ENCODE measurements at places on chromosomes 3 and 15.

DNA sequence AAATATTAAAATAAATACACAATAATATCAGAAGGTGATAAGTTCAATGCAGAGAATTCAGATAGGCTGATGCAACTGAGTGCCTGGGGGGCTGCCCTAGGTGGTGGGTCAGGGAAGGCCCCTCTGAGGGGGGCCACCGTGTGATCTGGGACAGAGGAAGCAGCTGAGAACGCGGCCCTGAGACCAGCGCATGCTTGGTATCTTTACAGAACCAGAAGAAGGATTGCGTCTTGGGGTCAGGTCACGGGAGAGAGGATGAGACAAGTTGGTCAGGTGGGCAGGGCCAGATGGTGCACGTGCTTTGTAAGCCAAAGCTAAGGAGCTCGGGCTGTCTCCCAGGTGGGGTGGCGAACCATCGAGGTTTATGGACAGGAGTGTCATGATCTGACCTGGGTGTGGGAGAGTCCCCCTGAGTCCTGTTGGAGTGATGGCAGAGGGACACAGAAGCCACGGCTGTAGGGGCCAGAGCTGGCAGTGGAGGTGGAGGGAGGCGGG lies 121.2 kb downstream of the ETFA start:
- DNase-seq = no peak

DNA sequence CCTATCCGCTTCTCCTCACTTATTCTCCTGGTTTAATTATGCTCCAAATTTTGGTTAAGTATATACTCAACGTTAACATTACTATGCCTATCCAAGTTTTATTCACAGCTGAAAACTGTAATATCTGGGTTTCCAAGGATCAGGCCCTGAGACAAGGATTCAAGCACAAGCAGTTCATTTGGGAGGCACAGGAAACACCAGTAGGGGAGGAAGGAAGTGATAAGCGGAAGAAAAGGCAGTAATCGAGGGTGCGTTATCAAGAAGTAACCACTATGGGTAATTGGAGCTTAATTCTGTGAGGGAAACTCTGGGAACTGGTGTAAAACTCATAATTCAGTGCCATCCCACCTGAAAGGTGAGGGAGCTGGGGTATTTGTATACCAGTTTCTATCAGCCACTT lies 120.3 kb downstream of the KCNAB1 start:
- no peak for DNase-seq

- DNase-seq = no peak
Measured at GRCh38 chr3:127831723-127832172, 9.4 kb upstream of the MGLL start.

DNA sequence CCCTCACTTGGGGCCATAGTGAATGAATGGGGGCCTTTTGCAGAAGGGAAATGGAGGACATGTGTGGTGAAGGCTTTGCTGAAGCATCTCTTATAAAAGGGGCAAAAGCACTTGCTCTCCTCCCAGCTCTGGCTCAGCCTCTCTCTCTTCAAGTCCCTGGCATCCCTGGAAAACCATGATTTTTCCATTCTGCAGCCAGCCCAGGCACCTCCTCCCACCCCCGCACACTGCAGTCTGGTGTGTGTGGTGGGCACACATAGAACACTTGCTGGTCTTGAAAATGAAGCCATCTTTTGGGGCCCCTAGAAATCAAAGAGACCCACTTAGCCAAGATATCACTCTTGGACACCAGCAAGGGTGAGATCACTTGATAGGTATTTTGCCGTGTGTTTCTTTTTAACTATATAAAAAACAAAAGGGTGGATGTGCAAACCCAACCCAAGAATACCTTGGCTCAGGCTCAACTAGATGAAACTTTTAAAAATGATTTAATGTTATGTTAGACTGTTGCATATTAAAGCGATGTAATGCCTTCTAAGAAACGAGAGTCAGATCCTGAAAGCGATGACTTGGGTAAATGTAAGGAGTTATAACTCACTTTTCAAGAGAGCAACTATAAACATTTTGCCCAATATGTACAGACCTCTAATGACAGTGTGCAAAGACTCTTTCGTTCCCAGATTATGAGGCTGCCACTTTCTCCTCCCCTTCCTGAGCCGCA lies 16.4 kb upstream of the ALDH1A3 start:
- DNase-seq = no peak

DNA sequence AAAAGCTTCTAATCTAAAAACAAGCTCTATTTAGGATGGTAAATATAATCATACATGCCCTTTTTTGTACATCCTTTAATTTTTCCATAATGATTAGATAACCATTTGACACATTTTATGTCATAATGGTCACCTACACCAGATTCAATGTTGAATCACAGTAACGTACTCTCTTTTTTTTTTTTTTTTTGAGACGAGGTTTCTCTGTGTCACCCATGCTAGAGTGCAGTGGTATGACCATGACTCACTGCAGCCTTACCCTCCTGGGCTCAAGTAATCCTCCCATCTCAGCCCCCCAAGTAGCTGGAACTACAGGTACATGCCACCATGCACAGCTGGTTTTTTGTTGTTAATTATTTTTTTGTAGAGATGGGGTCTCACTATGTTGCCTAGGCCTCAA lies 49.2 kb downstream of the PROS1 start:
- no peak for DNase-seq

GRCh38 chr3:172673210-172673679 lies 37.6 kb downstream of the NCEH1 start:
- DNase-seq = peak; percentile 50

- no peak for DNase-seq
Measured at GRCh38 chr3:9172851-9173321, 76.6 kb downstream of the SRGAP3 start.

DNA sequence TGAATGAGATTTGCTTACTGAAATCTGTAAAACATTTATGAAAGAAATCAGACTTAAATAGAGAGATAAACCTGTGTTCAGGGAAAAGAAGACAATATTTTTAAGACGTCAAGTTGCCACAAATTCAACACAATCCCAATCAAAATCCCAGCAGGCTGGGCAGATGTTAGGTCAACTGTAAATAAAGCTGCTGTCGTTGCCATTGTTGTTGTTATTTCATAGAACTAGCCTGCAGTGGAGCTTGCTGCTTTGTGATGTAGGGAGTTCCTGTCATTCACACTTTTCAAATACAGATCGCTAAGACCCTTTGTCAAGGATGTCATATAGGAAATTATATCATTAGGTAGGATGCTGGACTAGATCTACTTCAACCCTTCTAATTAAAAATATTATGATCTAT lies 123.1 kb downstream of the NEO1 start:
- no peak for DNase-seq

DNA sequence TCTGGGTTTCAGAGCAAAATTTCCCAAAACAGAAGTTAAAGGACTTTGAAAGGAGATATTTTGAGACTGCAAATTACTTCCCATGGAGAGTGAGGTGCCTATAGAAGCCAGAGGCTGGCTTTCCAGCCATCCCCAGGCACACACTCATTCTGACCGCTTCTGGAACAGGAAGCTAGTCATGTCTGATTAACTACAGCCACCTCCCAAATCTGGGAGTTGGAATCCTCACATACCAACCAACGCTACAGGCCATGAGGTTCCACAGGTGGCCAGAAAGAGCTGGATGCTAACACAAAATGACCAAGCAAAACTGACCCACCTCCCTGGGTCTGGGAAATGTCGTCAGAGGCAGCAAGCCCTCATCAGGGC lies 87.2 kb downstream of the SNRK start:
- DNase-seq = no peak

DNA sequence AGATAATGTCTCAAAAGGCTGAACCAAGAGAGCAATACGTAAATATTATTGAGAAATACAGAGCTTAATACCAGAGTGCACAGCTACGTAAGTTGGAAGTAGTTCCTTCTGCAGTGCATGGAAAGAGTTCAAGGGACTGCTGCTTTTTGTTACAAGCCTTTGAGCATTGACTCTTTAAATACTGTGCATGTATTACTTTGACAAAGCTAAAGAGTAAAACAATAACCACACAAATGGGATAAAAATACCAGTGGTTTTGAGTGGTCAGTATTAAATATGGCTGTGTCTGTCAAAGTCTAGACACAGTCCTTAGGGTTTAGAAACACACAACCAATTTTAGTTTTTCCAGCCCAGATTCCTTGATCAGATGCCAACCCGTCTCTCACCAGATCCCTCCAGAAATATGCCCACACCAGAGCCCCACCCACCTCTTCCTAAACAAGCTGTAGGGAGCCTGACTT lies 62.1 kb downstream of the SSR3 start:
- no peak for DNase-seq

DNA sequence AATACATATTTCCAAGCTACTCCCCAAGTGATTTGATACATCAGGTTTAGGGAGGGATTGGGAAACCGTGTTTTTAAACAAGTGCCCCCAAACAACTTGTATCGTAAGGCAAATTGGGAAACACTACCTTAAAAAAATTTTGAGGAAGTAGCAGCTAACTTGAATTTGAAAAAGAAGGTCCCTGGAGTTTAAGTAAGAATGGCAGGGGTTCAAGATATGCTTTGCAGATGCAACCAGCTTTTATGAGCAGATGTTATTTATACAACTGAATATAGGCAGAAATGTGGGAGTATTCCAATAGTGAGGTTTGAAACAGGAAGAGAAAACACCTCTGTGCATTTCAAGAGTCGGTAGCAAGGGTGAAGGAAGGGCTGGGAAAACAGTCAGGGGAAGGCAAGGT lies 139.6 kb downstream of the IL20RB start:
- no peak for DNase-seq

DNA sequence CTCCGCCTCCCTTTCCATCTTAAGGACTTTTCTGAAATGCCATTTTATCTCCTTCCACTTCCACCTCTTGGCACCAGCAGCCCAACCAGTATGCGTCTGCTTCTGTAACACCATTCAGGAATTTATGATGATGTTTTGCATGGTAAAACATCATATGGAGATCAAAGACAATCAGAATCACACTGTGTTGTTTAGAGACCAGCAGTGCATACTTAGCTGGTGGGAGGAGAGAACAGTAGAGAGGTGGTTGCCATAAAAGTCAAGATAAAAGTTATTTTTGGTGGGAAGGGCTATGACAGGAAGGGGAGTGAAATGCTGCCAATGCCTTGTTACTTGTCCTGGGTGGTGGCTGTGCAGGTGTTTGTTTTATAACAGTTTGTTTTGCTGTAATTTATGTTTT lies 268.0 kb downstream of the OPA1 start:
- DNase-seq = no peak

DNA sequence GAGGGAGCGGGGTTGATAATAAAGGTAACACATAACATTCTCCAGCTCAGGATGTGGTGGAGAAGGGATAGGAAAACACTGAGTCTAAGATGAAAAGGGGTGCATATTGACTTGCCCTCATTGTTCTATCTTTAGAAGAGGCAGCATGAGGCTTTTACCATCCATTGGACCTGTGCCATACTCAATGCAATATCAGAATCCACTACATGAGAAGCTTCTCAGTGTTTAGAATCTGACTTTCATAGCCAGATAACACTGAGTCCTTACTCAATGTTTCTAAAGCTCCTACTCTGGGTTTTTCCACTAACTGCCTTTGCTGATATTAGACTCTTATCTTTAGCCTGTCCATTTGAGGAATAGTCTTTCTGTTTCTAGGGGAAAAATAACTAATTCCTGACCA lies 24.3 kb upstream of the GADL1 start:
- DNase-seq = no peak

GRCh38 chr3:106114220-106114619 lies 245.4 kb upstream of the CBLB start:
- DNase-seq = no peak

GRCh38 chr3:108391917-108392593 lies 95.7 kb downstream of the HHLA2 start:
- no peak for DNase-seq

DNA sequence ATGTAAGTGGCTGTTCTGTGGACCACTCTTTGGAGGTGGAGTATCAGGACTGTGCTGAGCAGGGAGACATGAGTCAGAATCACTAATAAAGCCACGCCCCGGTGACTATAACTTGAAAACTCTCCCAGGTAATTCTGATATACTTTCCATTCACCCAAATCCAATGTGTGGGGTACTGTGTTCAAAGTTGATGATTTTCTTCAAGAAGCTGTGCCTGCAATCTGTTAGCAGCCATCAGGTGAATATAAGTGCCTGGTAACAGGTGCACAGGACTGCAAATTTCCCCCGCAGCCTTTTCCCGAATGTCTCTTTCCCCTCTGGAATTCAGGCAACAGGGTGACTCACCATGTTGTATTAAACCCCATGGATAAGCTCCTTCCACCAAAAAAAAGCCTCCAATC lies 17.0 kb downstream of the MAGI1 start:
- no peak for DNase-seq

DNA sequence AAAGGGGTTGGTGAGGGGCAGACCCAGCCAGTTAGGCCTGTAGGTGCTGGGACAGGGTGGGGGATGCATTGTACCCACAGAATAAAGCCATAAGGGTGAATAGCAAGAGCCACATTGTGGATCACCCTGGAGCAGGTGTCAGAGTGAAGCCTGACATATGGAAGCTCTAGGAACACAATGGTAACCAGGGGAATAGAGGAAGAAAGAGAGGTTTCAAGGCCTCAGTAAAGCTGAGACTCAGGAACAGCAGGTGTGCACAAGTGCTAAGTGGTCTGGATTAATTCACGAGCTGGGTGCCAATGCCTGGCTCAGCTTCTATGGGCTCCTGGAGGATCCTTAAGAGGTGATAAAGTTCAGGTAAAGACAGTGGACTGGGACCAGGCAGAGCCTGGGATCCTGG lies 323.7 kb upstream of the CTNNB1 start:
- DNase-seq = no peak

- DNase-seq = peak; percentile 77
Measured at GRCh38 chr15:53197426-53197839, 407.3 kb upstream of the ONECUT1 start.

- no peak for DNase-seq
Measured at GRCh38 chr3:127675651-127676391, 3.1 kb downstream of the ABTB1 start.

DNA sequence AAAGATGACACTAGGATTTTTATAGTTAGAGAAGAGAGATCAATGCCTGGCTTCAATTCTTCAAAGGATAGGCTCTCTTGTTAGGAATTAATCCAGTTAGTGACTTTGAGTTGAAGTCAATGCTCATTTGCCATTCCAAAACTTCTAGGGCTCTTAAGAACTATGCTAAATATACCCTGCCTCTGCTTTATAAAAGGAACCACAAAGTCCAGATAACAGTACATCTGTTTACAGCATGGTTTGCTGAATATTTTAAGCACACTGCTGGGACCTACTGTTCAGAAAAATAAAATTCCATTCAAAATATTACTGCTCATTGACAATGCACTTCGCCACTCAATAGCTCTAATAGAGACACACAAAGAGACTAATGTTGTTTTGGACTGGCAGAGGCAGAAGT lies 786.6 kb upstream of the DPPA4 start:
- DNase-seq = no peak

GRCh38 chr3:123225016-123225415 lies 23.3 kb downstream of the SEC22A start:
- DNase-seq = no peak

- DNase-seq = no peak
Measured at GRCh38 chr3:110504901-110505300, 566.7 kb upstream of the NECTIN3 start.

Data from head of caudate nucleus (tissue), 42 donors.